GM23338 (cell line): ENCODE measurements at places on chromosomes 5 and 9.

DNA sequence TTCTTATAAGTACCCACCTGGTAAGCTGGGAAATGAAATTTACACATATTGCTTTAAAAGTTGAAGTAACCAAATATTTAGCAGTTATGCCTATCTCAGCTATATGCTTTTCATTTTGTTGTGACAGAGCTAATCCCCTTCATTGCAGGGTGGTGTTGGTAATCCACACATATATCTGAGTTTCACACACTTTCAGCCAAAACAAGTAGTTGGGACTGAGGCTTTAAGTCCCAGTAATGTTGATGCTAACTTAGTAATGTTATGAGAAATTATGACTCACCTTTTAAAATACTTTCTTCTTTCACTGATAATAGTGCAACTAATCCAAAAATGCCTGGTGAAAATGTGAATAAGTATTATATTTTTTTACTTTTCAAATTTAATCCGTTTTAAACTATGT is 19.2 kb upstream of the RICTOR start:
- no peaks in the 10 kb centered on the region for H3K27me3 ChIP-seq
- no peak overlapping the region for H3K4me3 ChIP-seq
- no peaks in the 10 kb centered on the region for H3K4me1 ChIP-seq

- DNase-seq = no peak
- no peak overlapping the region for H3K27ac ChIP-seq
- no peak overlapping the region for H3K4me3 ChIP-seq
- H3K4me1 ChIP-seq = no peaks in the 10 kb centered on the region
- H3K27me3 ChIP-seq = no peaks in the 10 kb centered on the region
- no peaks in the 10 kb centered on the region for H3K36me3 ChIP-seq
These were observed 82.3 kb upstream of the AGXT2 start for GRCh38 chr5:35129921-35130485.

- peaks cover 26% of the 10 kb centered on the region for H3K27me3 ChIP-seq
- peak; percentile 93 for DNase-seq
- H3K4me3 ChIP-seq = peak within 1 kb of the TSS; percentile 56
- no peak within 1 kb of the TSS for H3K27ac ChIP-seq
- no peaks in the 10 kb centered on the region; the same call in 1 of the 2 replicates for H3K36me3 ChIP-seq
These were observed at the start of gene FBLL1 for GRCh38 chr5:168528521-168529373. FBLL1 (plus strand) TSS chr5:168529305; CDS start chr5:168529505, 200 bp downstream.

DNA sequence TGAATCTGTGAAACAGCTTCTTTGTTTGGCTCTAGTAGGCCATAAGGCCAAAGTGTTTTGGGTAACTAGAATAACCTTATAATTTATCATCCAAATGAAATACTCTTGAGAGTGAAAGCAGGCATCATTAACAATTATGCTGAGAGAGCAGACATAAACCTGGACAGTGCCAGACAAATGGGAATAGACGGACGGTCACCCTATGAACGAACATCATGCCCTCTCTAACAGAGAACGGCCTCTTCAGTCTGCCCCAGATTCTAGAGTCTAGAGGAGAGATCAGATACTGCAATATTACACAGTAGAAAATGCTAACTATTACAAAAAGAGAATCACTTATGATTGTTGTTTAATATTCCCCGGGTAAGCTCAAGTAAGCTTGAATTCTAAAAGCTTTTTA is 68.5 kb downstream of the APBA1 start:
- DNase-seq = no peak
- H3K36me3 ChIP-seq = no peaks in the 10 kb centered on the region
- no peaks in the 10 kb centered on the region for H3K27me3 ChIP-seq
- H3K27ac ChIP-seq = no peak overlapping the region

- no peak overlapping the region for H3K4me3 ChIP-seq
- DNase-seq = no peak
- no peaks in the 10 kb centered on the region; the same call in 1 of the 2 replicates for H3K36me3 ChIP-seq
- no peaks in the 10 kb centered on the region for H3K27me3 ChIP-seq
- no peaks in the 10 kb centered on the region for H3K4me1 ChIP-seq
These were observed 14.0 kb upstream of the TRIM14 start for GRCh38 chr9:98132806-98133631.
